ENCODE measurements at places on chromosomes 11 and 22. TPM values are rescaled to one million over a fixed set of nuclear protein-coding genes. Genes with fewer than 3 reads are reported as not detected.

GRCh38 chr22:29450222-29450621 is 11.8 kb downstream of the RFPL1 start:
- DNase-seq = no peak

DNA sequence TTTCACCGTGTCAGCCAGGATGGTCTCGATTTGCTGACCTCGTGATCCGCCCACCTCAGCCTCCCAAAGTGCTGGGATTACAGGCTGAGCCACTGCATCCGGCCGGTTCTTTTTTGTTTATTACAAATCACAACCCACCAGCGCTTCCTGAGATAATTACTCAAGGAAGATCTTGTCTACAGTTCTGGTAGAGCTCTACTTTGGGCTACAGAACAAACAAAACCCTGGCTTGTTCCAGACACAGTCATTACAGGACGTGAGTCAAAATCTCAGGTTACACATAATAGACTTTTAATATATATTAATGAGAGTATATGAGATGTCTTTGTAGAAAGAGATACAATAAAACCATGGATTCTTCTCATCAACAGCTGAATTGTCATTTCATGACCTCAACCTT is 42.8 kb upstream of the NUP50 start:
- no peak for DNase-seq

The PANX3 gene
- not detected for total RNA-seq

The WNT11 gene
- total RNA-seq = 33.0 TPM

- no peak for DNase-seq
Observed at GRCh38 chr11:72236083-72236697, 7.8 kb downstream of the PHOX2A start.

The CCDC15 gene
- 4.3 TPM for total RNA-seq

GRCh38 chr11:98183034-98183433 is 837.7 kb upstream of the CNTN5 start:
- no peak for DNase-seq

GRCh38 chr22:29138556-29139305 is 65.9 kb downstream of the KREMEN1 start:
- DNase-seq = no peak

The CST6 gene
- 279 TPM for total RNA-seq

The DLAT gene
- 28.2 TPM for total RNA-seq

GRCh38 chr11:46725338-46726205 is 6.6 kb downstream of the F2 start:
- DNase-seq = no peak

- DNase-seq = no peak
Observed at GRCh38 chr11:43556612-43557375, 123.7 kb upstream of the HSD17B12 start.

The OR52I1 gene
- total RNA-seq = not detected

DNA sequence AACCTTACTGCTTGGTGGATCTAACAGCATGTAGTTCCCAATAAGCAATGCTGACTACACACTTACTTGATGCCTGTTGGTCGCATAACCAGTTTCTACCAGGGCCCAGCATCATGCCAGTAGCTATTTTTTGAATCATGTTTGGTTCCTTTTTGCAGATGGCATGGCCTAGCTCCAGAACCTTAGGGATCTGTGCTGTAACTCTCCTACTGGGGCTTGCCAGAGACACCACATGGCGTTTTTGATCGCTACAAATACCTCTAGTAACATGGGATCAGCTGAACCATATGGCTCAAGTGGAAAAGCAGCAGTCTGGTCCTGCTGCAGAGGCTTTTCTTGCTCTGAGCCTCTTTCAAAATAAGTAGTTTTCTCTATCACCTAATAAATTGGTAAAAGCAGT is 654.6 kb upstream of the API5 start:
- no peak for DNase-seq

The SART1 gene
- total RNA-seq = 38.0 TPM

DNA sequence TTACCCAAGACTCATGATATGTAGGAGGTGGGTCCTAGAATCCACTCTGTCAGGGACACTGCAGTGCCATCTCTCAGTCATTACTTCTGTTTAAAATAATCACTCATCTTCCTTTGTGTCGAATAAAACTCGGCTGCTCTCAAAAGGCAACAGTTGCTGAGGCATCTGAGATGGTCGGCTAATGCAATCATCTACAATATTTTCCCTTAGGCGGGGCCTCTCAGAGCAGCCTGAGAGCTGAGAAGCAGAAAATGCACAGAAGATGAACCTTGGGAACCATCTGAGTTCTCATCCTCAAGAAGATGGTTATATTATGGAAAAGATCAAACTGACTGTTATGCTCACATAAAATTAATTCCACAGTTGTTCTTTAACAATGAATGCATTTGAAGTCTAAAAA is 1518.2 kb upstream of the TENM4 start:
- DNase-seq = peak; percentile 19

DNA sequence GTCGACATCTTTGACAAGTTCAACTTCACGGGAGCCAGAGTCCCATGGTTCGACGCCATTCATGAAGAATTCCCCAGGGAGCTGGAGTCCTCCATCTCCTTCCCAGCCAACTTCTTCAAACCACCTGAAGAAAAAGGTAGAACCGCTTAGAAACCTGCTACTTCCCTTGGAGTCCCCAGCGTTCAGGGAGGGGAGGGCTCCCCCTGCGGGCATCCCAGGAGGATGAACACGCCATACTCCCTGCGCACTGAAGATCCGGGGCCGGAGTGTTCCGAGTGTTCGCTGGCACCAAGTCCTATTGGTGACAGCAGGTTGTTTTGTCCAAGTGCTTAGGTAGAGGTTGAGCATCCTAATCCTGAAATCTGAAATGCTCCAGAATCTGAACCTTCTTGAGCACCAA is 51.7 kb upstream of the PRODH start:
- no peak for DNase-seq

DNA sequence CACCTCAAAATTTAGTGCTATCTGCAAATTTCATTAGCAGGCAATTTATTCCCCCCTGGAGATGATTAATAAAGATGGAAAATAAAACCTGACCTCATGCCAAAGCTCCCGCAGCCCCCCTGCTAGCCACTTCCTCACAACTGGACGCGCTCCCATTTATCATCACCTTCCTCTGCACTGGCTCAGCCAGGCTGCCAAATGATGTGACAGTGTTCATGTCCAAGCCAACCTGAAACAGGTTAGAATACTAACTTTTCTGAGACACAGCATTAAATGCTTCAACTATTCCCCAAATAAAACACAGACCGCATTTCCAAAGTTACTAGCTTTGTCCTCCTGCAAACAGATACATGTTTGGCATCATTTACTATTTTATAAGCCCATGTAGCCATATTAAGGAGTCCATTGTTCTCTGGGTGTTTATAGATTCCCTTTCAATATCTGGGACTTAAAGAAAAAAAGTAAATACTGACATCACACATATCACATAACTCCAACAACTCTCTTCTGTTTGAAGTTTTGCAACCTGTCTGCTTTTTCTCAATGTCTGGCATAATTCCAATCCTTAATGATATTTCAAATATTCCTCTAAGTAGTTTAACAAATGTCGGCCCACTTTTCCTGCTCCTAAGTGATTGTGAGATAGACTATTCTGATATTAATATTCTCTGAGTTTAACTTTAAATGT is 829.7 kb upstream of the FAT3 start:
- DNase-seq = no peak

DNA sequence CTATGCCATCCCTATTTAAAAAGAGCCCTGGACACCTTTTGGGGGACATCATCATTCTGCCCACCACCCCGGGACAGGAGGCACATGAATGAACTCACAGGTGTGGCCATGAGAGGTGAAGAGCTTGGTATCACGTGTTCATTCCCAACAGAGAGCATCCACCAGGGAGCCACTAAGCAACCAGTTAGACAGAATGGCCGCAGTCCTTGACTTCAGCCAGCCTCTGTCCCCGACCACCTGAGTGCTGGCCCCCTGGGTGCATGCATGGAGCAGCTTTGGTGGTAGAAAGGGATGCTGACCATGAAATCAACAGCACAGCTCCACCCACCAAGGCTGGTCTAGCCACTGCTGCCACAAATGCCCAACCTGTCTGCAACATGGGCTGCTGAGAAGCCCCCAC is 31.1 kb upstream of the CD81 start:
- no peak for DNase-seq

GRCh38 chr11:120207512-120207911 is 3.3 kb upstream of the OAF start:
- no peak for DNase-seq

- no peak for DNase-seq
Observed at GRCh38 chr11:127859941-127860354, 727.4 kb downstream of the ETS1 start.

DNA sequence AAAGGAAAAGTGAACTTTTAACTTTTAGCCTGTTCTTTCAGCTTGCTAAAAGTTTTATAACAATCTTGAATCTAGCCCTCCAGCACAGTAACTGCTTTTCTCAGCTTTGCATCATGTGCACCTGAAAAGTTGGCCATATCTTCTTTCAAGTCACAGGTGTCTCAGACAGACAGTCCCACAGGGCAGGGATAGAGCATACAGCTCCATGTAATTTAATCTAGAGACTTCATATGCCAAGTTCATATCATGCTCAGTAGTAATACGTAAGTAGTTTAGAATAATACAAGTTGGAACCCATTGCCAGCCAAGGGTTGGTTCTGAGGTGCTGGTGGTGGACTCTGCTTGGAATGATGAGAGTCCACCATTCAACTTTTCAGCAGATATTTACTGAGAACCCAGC is 68.6 kb downstream of the PKNOX2 start:
- no peak for DNase-seq

The DBX1 gene
- total RNA-seq = not detected

DNA sequence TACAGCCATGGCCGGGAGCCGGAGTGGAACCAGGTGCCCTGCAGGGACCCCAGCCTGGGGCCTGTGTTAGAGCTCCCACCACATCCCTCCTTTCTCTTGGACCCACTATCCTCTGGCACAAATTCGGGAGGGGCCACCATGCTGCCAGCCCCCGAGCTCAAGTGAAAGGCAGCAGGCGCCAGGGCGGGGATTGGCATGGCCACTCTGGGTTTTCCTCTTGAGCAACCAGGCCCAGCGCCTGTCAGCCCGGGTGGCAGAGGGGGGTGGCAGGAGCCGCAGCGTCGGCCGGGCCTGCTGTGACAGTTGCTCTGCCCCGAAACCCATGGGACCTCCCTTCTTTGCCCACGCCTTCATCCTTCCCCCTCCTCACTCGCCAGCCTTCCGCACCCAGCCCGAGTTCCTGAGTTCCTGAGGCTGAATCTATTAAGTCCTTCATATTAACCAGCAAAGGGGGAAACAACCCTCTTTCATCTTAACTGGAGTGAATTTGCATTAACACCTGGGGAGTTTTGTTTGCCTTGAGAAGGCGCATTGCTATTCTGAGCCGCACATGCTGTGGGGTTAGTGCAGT is 16.8 kb upstream of the CABP7 start:
- no peak for DNase-seq

The RAB36 gene
- total RNA-seq = 2.3 TPM

GRCh38 chr11:3959015-3959902 is 103.8 kb downstream of the STIM1 start:
- no peak for DNase-seq

DNA sequence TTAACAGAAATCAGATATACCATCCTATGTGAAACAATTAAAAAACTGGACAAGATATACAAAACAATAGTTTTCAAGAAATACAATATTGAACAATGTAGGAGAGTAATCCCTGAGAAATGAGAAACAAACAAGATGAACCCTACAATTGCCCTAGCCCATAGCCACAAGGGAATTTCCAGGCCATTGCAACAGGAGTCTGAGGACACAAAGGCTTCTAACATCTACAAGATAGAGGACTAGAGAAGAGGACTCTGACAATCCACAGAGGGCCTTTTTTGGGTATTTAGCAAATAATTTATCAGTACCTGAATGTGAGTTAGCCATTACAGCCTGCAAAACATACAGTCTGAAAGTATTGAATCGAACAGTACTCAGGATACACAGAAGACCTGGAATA is 251.7 kb downstream of the GRM5 start:
- DNase-seq = no peak

GRCh38 chr22:24391836-24392217 is 35.6 kb upstream of the ADORA2A start:
- DNase-seq = no peak

- no peak for DNase-seq
Observed at GRCh38 chr11:12577725-12578644, 96.2 kb upstream of the TEAD1 start.

GRCh38 chr11:116042146-116042545 is 537.9 kb upstream of the CADM1 start:
- DNase-seq = no peak

DNA sequence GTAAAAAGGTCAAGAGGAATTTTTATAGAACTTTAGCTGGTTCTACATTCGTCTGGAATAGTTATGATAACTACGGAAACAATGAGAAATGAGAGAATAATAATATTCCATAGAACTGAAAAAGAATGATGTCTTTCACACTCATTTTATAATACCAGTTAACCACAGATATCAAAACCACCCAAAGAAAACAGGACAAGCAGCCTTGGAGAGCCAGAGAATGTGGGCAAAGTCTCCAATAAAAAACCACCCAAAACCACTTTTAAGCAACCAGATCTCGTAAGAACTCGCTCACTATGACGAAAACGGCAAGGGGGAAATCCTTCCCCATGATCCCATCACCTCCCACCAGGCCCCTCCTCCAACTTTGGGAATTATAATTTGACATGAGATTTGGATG is 60.8 kb downstream of the ARHGAP32 start:
- no peak for DNase-seq

GRCh38 chr11:18264035-18264434 is 2.0 kb upstream of the SAA1 start:
- no peak for DNase-seq

The SCGB1D2 gene
- total RNA-seq = not detected

The SAA4 gene
- total RNA-seq = not detected

The DEUP1 gene
- 0.59 TPM for total RNA-seq

Measured in skin of body (tissue), 3 donors.